ENCODE measurements at places on chromosomes 2 and 18.

DNA sequence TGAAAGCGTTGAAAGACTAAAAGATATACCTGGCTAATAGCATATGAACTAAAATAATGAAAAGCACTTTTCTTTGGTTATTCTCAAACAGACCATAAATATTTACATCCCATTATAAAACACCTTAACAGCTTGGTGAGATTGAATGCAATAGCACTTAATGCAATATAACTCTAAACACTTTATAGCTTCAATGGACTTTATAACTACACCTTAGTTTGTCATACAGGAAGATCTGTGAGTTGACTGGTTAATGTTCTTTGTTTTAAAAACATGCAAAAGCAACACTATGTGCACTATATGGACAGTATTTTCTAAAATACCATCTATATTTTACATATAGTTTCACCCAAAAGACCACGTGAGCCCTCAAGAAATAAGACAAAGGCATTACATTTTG, 353.3 kb upstream of the ACVR2A start:
- no peak for DNase-seq

- no peak for DNase-seq
Measured at GRCh38 chr18:70074116-70074515, 126.4 kb upstream of the CD226 start.

- no peak for DNase-seq
Measured at GRCh38 chr2:2901384-2902345, 476.0 kb downstream of the EIPR1 start.

DNA sequence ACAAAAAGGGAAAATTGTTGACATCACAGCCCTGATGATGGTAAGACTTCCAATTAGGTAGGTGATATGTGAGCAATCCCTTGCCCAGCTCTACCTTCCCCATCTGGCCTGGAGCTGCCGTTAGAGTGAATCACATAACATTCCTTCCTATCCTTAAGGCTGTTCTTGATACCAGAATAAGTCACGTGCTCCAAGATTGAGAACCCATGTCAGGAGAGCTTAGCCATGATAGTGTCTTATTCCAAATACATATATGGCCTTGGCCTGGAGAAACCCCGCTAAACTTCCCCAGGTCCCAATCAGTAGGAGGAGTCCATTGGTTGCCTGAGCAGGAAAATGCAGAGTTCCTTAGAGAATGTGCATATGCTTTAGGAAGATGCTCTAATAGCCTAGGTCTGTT, 70.0 kb upstream of the ACVR2A start:
- no peak for DNase-seq

DNA sequence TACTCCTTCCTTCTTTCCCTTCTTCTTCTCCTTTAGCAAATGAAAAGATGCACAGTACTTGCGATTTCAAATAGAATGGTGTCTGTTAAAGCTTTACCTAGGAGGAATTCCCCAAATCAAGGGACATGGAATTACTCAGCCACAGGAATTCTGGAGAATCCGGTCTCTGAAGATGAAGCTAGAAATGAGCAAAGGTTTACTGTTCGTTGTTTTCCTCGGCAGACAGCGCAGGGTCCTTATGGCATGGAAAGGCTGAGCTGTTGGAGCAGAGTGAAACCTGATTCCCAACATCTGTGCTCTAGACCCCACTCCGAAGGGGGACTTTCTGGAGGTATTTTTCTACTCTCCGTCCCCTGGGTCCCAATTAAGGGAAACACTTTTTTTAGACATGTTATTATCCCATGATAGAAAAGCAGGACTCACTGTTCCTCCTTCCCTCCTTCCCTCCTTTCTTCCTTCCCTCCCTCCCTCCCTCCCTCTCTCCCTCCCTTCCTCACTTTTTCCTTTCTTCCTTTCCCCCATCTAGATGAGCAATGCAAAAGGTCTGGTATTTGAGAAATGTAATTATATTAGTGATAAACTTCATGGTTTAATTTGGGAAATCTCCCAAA, 47.1 kb downstream of the CDCA7 start:
- DNase-seq, result no peak

GRCh38 chr2:119746836-119747686, 12.7 kb upstream of the PTPN4 start:
- DNase-seq, result peak; percentile 72

DNA sequence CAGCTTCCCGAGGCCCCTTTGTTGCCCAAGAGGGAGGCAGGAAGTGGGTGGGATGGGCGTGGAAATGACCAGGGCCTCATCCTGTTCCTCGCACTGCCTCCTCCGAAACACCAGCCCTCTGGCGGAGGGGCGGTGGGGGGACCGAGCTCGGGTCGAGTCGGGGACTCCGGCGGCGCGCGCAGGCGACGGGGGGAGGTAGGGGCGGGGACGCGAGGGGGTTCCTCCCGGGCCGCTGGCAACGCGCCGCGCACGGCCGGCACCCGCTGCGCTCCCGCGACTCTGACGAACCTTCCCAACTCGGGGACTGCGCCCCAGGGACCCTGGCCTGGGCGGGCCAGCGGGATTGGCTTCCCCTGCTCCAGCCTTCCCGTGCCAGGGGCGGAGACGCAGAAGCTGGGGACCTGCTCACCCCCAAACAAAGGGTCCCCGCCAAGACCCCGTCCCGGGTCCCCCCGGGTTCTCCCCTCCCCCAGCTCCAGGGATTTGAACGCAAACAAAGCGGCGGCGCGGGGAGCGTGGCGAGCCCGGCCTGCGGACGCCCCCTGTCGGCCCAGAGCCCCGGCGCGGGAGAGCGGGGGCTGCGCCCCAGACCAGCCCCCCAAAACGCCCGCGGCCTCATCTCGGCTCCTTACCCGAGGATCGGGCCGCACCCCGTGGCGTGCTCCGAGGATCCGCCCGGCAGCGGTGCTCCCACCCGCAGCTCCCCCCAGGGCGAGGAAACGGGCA, 1.2 kb downstream of the SEMA4C start:
- peak; percentile 94 for DNase-seq

DNA sequence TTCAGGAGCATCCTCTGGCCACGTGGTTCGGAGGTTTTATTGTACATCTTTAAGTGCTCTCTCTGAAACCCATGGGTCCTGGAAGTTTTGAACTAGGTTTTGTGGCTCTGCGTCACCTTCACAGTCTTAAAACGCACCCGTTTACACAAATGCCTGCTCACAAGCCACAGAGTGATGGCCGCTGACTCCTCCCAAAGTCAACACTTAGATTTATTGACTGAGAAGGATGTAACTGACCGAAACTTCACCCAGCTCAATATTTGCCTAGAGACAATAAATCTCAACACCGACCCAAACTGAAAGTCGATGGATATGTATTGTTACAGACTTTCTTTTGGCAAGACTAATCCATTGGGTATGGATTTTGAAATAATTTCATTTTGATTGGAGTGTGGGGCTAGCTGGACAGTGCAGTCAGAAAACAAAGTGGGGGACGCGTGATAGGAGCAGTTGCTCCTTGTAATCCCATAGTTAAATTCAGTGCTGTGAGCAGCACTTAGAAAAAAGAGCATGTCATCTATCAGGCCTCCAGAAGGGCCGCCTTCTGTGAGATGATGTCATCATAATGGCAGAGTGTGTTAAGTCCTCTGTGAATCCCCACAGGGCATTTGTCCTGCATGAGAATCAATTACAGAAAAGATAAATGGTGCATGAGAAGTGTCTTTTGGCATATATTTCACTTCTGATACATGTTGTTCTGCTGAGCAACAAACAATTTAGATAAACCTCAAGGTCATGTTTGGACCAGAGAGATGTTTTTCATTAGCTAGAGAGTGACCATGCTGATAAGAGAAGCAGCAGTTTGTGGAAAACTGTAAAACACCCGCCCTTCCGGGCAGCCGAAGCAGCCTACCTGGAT, 183.7 kb downstream of the INO80D start:
- DNase-seq, result peak; percentile 38

- DNase-seq, result no peak
Measured at GRCh38 chr18:21684731-21685130, 19.8 kb downstream of the ABHD3 start.

DNA sequence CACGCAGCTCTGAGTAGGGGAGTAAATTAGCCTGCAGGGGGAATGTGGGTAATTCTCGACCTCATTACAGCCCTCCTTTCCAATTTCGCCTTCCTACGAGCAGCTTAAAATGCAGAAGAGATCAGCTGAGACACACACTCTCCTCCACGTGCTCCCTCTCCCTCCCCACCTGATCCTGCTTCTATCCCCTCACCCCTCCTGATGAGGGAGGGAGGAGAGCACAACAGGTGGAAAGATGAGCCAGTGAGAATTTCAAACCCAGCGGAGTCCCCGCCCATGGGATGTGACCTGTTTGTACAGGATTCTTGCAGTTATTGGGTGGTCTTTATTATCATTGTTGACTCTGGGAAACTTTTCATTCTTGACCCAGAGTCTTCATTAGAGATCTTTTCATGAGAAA, 35.5 kb downstream of the DDX18 start:
- no peak for DNase-seq

DNA sequence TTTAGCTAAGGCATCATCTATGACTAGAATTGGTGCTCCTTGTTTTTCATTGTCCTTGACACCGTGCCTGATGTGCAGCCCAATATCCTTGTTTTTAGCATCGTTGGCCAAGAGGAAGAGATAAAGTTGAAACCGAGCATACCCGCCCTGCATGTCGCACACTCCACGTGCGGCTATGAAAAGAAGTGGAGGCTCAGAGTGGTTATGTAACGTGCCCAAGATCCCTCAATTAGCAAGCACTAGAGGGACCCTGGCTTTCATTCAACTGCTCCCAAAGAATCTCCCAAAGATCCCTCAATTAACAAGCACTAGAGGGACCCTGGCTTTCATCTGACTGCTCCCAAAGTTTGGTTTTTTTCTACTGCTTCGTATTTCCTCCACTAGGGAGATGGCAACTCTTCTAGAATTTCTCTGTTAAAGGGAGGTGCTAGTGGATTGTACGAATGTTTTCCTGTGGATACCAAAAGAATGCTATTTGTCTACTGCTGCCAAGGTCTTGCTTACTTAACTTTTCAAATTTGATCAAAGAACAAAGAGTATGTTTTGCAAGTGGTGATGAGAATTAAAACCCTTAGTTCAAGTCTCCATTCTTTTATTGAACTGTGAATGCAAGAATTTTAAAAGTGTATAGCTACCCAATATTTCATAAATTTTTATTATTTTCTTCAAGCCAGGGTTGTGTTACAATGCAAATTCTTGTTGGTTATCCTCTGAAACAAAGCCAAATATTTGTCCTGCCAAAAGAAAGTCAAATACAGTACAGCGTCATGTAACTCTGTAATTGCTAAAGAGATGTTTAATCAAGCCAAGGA, 92.1 kb downstream of the AOX1 start:
- DNase-seq, result peak; percentile 74

- no peak for DNase-seq
Measured at GRCh38 chr2:32453242-32454062, 96.6 kb downstream of the BIRC6 start.

GRCh38 chr18:57728941-57729511, 74.1 kb downstream of the ATP8B1 start:
- DNase-seq, result no peak

GRCh38 chr2:44668336-44668735, 273.2 kb upstream of the SIX3 start:
- DNase-seq, result no peak

GRCh38 chr2:140597836-140598235, 1533.0 kb downstream of the LRP1B start:
- DNase-seq, result no peak

DNA sequence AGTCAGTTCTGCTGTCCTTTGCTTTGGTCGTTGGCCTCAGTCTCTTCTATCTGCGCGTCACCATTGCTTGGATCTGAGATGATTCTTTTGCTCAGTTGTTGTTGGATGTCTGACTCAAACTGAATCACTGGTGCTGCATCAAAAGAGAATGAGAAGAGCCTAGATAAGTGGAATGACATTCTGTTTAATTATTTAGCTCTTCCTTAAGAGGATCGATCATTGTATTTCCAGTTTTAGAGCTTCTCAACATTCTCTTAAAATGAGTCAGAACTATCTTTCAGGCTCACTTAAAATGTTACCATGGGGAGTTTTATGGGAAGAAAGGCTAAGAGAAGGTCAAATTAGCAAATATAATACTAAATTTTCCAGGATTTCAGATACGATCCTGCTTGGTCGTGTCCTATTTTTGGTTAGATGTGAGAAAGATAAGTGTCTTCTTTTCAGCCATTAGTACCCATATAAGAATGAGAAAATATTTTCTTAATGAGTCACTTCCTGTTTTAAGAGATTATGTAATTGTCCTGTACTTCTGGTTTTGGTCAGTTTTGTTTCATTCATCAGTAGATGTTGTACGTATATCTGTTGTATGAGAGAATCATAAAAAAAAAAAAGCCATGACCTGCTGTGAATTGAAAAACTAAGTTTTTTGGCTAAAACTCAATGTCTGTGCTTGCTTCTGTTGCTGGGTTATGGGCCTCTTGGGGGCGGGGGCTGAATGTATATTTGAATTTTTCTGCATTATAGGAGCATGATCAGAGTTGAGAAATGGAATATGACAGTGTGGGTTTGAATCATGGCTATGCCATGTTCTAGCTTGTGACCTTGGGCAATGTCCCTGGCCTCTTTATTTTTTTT, 31.6 kb upstream of the CASP10 start:
- peak; percentile 66 for DNase-seq

DNA sequence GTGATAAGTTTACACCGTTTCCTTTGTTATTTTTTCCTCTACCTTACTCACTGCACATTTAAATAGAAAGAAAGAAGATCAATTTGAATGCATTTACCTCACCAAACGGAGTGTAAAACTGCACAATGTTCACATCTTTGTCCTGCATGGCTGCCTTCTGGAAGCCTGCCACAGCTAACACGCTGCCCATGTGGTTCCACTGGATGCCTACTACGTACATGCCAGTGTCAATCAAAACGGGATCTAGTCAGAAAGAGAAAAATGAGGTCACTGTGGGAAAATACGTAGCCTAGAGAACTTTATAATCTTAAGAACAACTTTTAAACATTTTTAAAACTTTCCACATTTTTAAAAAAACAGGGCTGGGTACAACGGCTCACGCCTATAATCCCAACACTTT, 16.4 kb downstream of the WDR35 start:
- DNase-seq, result no peak

DNA sequence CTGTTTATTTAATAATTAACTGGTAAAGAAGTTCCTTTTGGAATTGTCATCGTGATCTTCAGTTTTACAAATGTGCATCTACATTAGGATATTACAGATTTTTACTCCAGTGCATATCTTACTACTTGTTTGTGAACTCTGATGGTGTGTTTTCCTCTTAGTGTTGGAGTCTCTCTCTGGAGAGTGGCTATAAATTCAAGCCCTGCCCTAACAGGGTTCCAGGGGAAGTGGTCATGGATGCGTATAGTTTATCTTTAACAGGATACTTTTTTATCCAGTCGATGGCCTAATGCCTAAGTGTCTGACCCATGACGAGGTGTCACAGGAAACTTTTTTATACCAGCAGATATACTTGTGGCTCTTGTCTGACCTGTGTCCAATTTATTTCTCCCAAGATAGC, 75.4 kb downstream of the CHN1 start:
- DNase-seq, result no peak

DNA sequence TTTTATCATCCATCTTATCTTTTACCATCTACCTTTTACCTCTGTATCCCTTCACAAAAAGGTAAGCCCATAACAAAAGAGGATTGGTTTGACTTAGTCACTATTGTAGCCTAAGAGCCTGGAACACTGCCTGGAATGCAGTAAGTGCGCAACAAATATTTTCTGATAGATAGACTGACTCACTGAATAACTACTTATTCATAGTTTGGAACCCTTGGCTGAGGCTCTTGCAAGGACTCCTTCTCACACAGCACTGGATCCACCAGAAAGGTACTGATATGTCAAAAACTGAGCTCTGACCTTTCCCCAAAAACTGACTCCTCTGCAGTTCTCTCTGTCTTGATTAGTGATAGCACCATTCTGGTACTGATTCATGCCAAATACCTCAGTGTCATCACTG, 426.7 kb downstream of the SETBP1 start:
- DNase-seq, result peak; percentile 70

Measured in AG20443 (cell line).